Liver (tissue), 10 donors: ENCODE measurements at places on chromosomes 11 and 22. TPM values are rescaled to one million over a fixed set of nuclear protein-coding genes. Genes with fewer than 3 reads are reported as not detected.

- no peak overlapping the region for H3K27ac ChIP-seq
- DNase-seq: no peak
- no peaks in the 10 kb centered on the region for H3K27me3 ChIP-seq
- no peak overlapping the region for H3K4me3 ChIP-seq
- H3K36me3 ChIP-seq: no peaks in the 10 kb centered on the region
Observed at GRCh38 chr11:44909557-44909956, 41.1 kb downstream of the TP53I11 start.

DNA sequence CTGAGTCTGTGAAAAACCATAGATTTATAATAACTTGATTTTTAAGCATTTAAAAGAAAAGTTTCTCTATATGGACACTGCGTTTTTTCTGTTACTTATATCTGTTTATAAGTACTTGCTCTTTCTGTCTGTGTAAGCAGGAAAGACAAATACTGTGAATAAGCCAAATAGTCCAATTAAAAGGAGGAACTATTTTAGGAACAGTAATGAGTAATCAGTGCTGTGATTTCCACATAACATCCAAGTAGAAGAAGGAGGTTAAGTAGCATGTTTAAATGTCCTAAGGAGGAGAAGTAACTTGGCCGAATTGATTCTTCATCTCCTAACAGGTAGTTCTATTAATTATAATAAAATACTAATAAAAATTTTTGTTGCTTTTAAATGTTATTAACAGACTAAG is 40.8 kb downstream of the ZNF214 start:
- H3K36me3 ChIP-seq: no peaks in the 10 kb centered on the region
- H3K4me3 ChIP-seq: no peak overlapping the region
- H3K27ac ChIP-seq: no peak overlapping the region
- H3K27me3 ChIP-seq: no peaks in the 10 kb centered on the region
- no peaks in the 10 kb centered on the region for H3K4me1 ChIP-seq

- no peak overlapping the region for H3K4me3 ChIP-seq
- H3K36me3 ChIP-seq: no peaks in the 10 kb centered on the region
- no peak overlapping the region for H3K27ac ChIP-seq
- no peaks in the 10 kb centered on the region for H3K27me3 ChIP-seq
Observed at GRCh38 chr11:134469627-134470026, 57.6 kb upstream of the B3GAT1 start.

DNA sequence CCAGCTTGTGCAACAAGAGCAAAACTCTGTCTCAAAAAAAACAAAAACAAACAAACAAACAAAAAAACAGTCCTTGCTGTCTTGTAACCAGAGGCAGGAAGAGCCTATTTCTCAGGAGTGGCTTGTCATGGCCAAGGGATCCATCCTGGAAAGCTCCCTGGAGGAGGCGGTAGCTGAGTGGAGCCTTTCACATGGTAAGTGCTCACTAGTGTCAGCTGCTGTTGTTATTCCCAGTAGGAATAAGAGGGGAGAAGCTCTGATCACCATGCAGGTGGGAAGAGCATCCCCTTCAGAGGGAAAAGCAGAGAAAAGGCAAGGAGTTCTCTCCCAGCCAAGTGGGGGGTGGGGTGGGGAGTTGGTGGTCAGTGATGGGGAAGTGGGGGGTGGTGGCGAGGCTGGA is 54.6 kb upstream of the WNT7B start:
- no peak for DNase-seq
- no peak overlapping the region for H3K27ac ChIP-seq
- peaks cover 6% of the 10 kb centered on the region for H3K4me1 ChIP-seq

The SGSM1 gene
- 0.25 TPM for total RNA-seq

The SMC1B gene
- total RNA-seq: 0.05 TPM
